Right lung (tissue), 10 donors: ENCODE measurements at places on chromosomes 16 and 17. TPM values are rescaled to one million over a fixed set of nuclear protein-coding genes. Genes with fewer than 3 reads are reported as not detected.

Gene GCGR
- 0.13 TPM for polyA plus RNA-seq

Gene KCNH6
- polyA plus RNA-seq = 0.96 TPM

Gene GPR142
- polyA plus RNA-seq = not detected

Gene C16orf74
- polyA plus RNA-seq = 21.9 TPM

Gene SULT1A4
- polyA plus RNA-seq = 35.2 TPM

Gene TOX3
- polyA plus RNA-seq = 5.1 TPM

Gene CD7
- polyA plus RNA-seq = 1.4 TPM

Gene ABCC6
- 14.3 TPM for polyA plus RNA-seq

Gene KRTAP1-1
- not detected for polyA plus RNA-seq

Gene CCL5
- 2.7 TPM for polyA plus RNA-seq

Gene FNDC8
- 0.41 TPM for polyA plus RNA-seq

Gene SOX15
- 2.1 TPM for polyA plus RNA-seq

Gene C16orf46
- 2.1 TPM for polyA plus RNA-seq
